ENCODE measurements at places on chromosomes 11 and 22.

DNA sequence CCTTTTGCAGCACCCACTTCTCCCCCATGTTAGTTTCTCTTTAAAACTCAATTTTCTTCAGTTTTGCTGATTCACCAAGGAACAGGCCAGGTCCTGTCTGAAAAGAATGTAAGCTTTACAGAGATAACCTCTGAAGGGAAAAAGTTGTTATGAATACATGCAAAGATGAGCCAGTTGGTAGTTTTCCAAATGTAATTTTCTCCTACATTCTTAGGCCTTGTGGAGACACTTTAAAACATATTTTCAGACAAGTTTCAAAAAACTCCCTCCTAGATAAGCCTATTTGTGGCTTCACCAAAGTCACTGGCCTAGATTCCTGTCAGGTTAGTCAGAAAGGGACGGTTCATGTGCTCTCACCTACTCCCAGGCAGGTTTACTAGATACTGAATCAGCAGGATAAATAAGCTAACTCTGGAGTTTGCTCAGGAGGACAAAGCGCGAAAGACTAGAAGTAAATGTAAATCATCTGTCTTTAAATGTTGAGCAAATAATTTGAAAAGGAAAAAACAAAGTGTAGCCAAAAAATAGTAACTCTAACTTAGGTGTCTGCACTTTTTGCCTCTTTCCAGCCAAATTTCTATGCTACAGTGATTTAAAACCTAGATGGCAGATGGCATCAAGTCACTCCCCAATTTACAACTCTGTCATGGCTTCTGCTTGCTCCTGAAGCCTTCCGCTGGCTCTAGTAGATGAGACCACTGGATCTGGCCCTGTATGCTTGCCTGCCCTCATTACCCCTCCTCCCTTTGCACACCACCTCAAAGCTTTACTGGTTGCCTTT lies 4.9 kb upstream of the ATP6V1E1 start:
- DNase-seq = no peak

DNA sequence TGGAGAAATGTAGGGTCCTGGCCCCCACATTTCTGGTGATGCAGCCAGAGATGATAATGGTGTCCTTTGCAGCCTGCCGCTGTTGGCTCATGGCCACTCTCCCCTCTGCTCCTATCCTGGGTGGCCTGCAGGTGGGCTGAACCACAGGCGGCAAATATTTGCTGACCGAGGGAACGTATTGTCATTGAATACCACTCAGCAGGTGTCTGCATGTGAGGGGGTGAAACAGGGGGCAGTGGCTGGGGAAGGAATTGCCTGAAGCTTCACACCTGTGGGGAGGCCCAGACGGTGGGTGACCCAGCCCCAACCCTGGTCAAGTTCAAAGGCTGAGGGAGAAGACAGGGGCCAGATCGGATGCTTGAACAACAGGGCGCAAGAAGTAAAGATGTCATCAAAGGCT lies 73.3 kb upstream of the WNT11 start:
- no peak for DNase-seq

DNA sequence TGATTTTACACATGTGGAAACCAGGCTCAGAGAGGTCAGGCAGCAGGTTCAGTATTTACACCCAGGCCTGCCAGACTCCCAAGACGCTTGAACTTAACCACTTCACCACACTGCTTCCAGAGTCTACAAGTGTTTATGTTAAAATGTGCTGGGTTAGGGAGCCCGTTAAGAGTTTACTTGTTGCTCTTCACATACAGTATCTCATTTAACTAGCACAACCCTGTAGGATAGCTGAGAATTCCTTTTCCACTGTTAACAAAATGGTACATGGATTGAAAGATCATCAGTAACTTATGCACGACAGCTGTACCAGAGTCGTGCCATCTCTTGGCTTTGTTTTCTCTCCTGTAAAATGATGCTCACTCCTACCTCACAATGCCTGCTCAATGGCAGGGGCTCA lies 2.9 kb downstream of the SMCO4 start:
- DNase-seq = no peak

DNA sequence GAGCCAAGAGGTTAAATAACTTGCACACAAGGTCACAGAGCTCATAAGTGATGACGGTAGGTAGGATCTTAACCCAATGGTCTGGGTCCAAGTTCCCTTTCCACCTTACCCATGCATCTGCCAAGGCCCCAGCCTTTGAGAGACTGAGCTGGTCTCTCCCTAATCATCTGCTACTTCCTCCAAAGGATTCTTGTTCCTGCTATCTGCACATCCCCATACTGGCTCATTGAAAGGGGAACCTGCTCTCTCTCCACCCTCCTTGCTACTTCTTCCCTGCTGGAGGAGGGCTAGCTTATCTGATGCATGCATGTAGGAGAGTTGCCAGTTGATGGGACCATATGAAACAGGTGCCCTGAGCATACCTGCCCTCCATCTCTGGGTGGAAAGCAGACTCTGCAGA lies 47.7 kb downstream of the COMMD9 start:
- DNase-seq = no peak
